ENCODE measurements at places on chromosomes 5 and 9.

- no peak for DNase-seq
Observed at GRCh38 chr5:14172149-14172795, 29.1 kb downstream of the TRIO start.

DNA sequence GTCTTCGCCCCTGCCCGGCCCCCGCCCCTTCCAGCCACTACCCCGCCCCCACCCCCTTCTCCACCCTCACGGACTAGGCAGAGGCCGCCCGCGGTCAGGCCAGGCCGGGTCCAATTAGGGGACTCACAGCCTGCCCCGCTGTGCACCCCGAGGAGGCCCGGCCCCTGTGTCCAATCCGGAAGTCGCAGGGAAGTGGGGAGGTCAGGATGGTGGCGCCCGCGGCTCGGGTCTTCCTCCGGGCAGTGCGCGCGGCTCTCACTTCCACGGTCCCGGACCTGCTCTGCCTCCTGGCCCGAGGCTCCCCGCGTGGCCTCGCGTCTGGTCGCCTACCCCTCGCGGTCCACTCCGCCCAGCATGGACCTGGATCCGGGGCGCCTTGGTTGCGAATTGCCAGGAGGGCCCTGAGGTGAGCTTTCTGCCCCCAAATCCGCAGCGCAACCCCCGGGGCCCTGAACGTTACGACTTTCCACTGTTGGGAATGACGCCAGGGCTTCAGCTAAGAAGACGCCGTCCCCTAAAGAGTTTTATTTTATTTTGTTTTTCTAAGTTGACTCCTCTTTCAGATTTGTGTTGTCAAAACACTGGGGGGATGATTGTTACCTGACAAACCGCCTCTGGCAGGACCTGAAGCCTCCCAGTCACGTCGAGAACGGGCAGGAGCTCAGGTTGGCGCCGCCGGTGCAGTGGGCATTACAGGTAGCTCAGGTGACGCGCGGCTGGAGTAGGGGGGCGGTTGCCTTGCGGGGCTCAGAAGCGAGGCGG, 763 bp upstream of the IRX2 start:
- DNase-seq, result peak; percentile 20

- no peak for DNase-seq
Observed at GRCh38 chr5:147552897-147553296, 43.0 kb upstream of the DPYSL3 start.

DNA sequence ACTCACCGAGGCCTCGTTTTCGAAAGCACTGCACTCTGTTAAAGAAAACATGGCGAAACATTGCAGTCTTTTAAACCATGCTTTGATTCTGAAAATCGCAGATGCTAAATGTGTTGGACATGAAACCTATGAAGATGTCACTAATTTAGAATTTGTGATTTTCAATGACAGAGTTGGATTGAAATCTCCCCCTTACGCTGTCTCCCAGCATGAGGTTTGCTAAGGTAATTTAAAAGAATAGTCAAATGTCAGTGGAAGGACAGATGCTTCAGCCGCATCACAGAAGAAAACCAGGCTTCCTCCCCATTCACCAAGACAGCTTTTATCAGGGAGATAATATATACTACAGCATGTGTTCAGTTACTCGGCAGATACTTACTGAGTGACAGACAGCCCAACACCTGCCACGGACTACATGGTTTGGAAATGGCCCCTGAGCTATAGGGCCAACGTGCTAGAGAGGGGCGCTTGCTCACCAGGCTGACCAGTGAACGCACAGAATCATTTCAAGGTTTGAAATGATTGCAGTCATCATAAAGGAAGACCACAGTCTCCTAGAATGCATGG, 136.9 kb downstream of the ADAMTS16 start:
- DNase-seq, result no peak

GRCh38 chr9:129604766-129605163, 16.1 kb downstream of the C9orf50 start:
- DNase-seq, result no peak

GRCh38 chr9:206481-206880, 8.2 kb upstream of the DOCK8 start:
- DNase-seq, result no peak

DNA sequence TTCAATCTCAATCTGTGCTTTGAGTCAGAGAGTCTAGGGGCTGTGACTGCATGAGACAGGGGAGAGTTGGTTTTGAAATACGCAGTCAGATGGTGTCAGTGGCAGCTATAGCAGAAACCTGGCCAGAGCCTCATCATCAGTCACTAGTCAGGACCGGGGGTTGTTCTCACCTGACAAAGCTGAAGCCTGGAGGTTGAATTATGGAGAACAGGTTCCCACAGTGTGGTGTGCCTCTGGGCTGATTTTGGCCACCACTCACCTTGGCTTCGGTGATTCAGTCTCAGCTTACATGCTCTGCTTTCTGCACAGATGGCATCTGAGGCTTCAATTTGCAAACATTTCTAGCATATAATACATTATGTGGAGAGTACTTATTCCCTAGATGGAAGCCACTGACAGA, 387.3 kb downstream of the YTHDC2 start:
- DNase-seq, result no peak

Data from fibroblast of upper back skin (primary cell).